Stomach (tissue), 19 donors: ENCODE measurements at places on chromosomes 1 and 21. TPM values are rescaled to one million over a fixed set of nuclear protein-coding genes. Genes with fewer than 3 reads are reported as not detected.

DNA sequence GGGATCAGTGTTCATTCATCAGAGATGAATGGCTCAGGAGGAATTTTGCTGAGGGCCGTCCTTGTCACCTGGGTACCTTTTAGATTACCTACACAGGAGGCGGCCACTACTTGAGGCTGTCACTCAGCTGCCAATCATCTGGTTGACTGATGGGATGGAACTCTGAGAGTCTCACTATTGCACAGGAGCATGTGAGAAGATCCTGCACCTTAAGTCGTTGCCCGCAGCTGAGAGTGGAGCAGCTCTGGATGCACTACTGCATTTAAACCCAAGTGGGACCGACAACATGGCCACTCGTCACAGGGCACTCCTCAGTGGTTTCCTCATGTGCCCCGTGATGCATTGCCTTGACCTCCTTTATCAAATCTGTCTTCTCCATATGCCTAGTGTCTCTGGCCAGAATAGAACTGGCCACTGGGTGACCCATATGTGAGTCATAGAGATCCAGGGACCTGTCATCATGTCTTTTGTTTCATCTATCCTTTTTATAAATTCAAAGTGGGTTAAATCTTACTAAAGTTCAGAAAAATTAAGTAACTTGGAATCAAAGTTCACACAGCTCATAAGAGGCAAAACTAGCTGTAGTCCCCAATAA, 165.5 kb downstream of the ZSCAN20 start:
- DNase-seq, result no peak

- no peak for DNase-seq
Measured at GRCh38 chr21:44761011-44761729, 40.5 kb downstream of the UBE2G2 start.

- peak; percentile 85 for DNase-seq
Measured at GRCh38 chr1:156889802-156890580, 3.5 kb upstream of the PEAR1 start.

DNA sequence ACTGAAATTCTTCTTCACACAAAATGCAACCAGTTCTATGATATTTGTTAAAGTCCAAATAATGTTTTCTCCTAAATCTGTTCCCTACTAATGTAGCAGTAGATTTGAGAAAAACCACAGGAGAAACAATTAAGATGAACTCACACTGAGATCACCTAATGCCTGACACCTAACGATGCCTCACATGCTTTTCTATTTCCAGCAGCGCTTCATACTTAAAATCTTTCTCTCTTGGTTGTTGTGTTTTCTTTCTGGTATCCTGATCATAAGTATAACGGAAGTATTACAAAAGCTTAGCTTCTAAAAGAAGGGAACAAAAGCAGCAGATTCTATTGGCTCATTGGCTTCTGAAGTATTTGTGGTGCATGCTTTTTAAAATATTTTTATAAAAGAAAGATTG, 267.2 kb upstream of the SGIP1 start:
- DNase-seq, result no peak

DNA sequence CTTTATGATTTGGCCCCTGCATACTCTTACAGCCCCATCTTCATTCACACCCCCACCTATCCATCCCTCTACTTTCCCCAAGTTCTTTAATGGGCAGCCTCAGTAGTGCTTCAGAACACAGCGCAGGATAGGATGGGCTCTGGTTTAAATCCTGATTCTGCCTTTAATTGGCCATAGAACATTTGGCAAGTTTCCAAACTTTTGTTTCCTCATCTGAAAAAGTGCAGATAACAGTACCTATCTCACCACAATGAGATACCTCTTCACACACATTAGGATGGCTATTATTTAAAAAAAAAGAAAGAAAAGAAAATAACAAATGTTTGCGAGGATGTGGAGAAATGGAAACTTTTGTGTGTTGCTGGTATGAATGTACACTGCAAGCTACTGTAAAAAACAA, 142.5 kb upstream of the VANGL1 start:
- DNase-seq, result no peak

DNA sequence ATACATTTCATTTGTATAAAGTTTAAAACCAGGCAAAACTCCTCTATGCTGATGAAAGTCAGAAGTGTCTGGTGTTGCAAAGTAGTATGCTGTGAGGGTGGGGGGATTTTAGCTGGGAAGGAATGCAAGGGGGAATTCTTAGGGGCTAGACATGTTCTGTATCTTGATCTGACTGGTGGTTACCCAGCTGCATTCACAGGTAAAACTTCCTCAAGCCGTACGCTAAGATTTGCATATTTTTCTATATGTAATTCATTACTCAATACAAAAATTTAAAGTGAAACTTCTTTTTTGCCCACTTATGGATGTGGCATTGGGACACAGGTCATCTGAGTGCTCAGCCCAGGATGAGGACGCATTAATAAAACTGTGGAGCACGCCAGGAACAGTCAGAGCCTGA, 323.3 kb downstream of the PAPPA2 start:
- DNase-seq, result no peak

DNA sequence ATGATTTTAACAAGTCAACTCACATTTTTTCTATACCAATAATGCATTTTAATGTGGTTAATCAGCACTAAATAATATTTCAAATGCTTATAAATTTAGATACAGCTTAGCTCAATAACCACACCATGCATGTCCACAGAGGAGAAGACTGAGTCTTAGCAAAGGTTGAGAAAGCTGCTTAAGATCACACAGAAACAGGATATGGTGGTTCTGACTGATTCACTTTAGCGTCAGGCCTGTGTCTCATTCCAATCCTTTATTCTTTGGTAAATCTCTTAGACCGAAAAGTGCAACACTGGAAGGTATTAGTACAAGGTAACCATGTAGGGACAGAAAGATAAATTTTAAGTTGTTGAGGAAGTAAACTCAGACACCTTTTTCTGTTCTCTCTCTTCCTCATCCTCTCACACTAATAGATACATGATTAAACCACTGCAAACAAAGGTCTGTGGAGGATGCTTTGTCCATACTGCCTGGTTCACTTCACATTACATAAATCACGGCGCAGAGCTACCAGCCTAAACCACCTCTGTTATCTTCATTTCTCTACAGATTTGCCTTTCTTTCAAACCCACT, 139.0 kb downstream of the DPYD start:
- DNase-seq, result no peak

- DNase-seq, result no peak
Measured at GRCh38 chr1:79190074-79190473, 183.5 kb upstream of the ADGRL4 start.

GRCh38 chr1:39829791-39830533, 41.3 kb upstream of the BMP8B start:
- DNase-seq, result no peak

- no peak for DNase-seq
Measured at GRCh38 chr1:27306892-27307761, 14.8 kb upstream of the TMEM222 start.

DNA sequence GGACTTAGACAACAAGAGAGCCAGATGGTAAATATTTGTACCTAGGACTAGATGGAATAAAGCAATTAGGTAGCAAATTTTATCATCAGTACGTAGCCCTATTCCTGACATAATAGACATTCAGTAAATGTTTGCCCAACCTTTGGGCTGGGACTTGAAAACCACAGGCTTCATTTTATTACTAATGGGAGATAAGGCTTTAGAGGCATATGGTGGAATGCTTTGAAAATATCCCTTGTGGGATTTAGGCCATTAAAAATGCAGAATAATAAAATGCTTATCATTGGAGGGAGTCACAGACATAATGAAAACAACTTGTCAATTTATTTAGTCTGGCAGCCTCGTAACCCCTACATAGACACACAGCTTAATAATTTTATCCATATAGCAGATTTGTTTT, 296.1 kb upstream of the SPAG17 start:
- DNase-seq, result no peak

- peak; percentile 22 for DNase-seq
Measured at GRCh38 chr1:57218487-57219079, 205.3 kb downstream of the DAB1 start.

DNA sequence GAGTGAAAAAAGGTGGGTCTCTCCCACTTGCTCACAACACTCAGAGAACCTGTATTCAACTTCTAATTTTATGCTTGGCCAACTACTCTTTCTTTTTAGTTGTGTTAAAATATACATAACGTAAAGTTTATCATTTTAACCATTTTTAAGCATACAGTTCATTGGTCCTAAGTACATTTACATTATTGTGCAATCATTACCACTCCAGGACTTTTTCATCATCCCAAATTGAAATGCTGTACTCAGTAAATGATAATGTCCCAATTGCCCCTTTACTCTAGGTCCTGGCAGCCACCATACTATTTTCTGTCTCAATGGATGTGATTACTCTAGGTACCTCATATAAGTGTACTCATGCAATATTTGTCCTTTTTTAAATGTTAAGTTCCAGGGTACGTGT, 212.3 kb upstream of the PLXNA2 start:
- DNase-seq, result no peak

DNA sequence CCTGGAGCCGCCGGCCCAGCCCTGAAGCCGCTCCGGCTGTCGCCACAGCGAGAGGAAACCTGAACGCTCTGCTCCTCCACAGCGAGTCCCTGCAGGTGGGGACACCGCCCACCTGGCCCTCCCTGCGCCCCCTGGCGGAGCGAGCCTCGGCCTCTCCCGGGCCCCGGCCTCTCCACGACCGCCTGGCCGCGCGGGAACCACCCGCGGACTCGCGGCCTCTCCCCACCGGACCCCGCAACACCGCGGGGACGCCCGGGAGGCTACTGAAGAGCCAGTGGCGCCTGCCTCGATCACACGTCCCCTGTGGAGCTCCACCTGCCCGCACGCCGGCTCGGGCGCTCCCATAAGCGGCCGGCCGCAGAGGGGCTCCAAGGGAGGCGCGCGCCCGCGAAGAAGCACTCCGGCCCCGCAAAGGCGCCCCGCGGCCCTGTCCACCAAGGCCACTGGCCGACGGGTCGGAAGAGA, 109.6 kb downstream of the KCNN3 start:
- DNase-seq, result peak; percentile 87

DNA sequence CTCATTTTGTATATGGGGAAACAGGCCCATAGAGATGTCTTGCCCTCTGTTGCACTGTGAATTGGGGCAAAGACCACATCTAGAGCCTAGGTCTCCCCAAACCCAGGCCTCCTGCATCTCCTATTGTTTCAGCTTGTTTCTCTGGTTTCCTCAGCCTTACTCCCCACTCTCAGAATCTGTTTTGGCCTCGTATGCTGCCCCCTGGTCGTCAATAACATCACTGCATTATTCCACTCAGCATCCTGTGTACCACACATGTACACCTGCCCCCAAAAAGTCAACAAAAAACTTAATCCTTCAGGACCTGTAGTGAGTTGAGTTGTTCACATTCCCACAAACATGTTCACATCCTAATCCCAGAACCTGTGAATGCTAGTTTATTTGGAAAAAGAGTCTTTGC, 184.8 kb downstream of the BRINP2 start:
- DNase-seq, result peak; percentile 55

DNA sequence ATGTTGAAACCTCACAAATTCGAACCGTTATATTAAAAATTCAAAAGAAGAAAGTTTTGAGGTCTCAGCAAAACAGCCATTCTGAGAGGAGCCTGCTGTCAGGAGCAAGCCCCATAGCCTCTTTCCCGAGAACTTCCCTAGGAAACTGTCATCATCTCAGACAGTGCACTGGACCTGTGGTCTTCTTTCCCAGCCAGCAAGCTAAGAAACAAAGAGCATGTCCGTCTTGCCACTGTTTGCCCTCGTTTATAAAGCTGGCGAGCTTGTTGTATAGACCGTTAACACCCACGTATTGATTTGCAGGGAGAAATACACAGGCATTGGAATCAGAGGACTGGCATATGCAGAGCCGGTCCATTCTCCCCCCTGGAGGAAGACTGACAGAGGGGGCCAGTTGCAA, 407.0 kb downstream of the NPHP4 start:
- DNase-seq, result no peak

- no peak for DNase-seq
Measured at GRCh38 chr1:7576946-7577657, 194.0 kb upstream of the VAMP3 start.

- no peak for DNase-seq
Measured at GRCh38 chr1:65490231-65491009, 70.0 kb downstream of the LEPR start.

- no peak for DNase-seq
Measured at GRCh38 chr1:43636006-43636641, 13.8 kb upstream of the KDM4A start.

- DNase-seq, result no peak
Measured at GRCh38 chr1:110125810-110126209, 13.6 kb downstream of the UBL4B start.

DNA sequence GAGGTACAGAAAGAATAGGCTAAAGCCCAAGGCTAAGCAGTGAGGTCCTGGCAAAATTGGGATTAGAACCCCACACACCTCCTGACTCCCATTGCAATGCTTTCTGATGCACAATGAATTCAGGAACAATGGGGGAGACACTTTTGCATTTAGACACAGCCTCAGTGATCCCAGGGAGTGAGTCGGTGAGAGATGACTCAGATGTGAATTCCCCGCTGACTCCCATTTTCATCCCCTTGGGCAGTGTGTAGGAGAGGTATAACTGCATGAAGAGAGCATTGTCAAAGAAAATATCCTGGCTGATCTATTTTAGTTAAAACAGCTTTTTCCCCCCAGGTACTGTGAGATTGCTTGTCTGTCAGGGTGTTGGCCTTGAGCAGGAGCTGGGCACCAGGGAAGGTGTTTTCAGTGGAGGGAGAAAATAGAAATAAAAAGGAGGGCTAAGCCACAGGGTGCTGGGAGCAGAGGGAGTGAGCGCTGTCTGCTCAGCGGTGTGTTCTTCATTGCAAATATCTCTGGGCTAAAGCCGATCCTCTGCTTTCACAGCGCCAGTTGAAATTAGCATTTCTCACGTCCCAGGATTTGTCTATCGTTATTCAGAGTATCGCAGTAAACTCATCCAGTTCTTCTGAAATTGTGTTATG, 247.7 kb upstream of the PTBP2 start:
- no peak for DNase-seq

DNA sequence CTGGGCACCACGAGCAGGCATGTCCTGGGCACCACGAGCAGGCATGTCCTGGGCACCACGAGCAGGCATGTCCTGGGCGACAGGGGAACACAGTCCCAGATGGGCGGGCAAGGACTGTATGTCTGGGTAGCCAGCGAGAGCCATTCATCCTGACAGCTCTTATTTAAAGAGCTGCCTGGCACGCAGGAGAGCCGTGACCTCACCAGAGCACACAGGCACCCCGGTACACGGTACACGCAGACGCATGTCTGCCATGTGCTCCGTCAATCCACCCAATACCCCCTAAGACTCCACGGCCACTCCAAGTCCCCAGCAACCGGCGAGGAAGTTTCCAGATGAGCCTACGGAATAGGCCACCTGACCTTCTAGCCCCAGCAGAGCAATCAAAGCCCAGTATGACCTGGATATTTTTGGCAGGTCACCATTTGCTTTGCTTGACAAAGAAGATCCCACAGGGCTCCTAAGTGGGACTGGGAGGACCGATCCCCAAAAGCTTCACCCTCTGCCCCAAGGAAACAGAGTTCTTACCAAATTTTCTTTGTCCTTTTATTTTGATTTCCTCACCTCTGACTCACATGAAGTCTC, 51.7 kb downstream of the CASZ1 start:
- DNase-seq, result no peak

GRCh38 chr1:32448773-32449456, 16.0 kb upstream of the ZBTB8B start:
- DNase-seq, result no peak

Gene SPRR3
- not detected for total RNA-seq

Gene SPRR4
- not detected for total RNA-seq

Gene GJA8
- not detected for total RNA-seq

Gene MROH7
- 7.3 TPM for total RNA-seq

Gene PDPN
- total RNA-seq, result not detected

Gene CFAP107
- total RNA-seq, result not detected

Gene NUAK2
- total RNA-seq, result 16.5 TPM

Gene SPRR2G
- total RNA-seq, result not detected

Gene CD101
- 1.7 TPM for total RNA-seq

Gene GSTM1
- total RNA-seq, result not detected

Gene ANXA9
- total RNA-seq, result not detected

Gene CHD5
- total RNA-seq, result 0.29 TPM

Gene OPRD1
- total RNA-seq, result 0.37 TPM

Gene PRPF38A
- 7.6 TPM for total RNA-seq
